Naive B cell (primary cell): ENCODE measurements at places on chromosomes 3 and 15.

DNA sequence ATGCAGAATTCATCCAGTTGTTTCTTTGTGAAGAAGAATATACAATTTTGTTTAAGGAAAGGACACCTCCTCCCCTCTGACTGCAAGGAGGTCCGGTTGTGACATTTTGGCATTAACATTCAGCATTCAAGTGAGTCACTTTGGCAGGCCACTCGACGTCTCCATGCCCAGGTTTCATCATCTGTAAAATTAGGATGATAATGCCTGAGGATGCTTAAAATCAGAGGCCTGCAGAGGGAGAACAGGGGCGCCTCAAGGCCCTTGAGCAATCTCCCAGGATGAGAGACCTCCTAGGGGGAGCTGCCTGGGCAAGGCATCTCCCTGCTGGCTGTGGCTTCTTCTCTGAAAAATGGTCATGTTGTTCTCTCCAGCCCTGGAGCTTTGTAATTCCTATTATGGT lies 236.0 kb downstream of the CACNA2D3 start:
- DNase-seq, result no peak

DNA sequence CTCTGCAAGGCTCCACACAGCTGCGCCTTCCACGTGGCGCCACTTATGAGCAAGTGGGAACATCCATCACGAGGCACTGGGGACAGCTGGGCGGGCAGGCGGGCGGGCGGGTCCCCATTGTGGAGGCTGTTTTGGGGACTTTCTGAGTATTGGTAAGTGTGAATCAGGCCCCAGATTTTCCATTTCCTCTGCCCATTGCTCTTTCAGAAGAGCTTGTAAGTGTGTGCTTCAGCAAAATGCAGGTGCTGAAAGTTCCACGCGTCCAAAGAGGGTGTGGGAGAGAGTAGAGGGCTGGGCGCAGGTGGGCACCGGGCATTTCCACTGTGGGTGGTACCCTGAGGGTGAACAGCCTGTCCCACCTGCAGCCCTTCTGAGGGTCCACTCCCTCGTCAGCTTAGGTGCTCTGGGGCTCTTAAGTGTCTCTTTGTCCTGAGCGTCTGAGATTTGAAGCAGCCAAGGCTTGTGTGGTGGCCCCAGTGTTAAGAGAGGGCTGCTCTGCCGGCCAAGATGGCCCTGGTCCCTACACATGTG lies 177.1 kb downstream of the RPLP1 start:
- no peak for DNase-seq

DNA sequence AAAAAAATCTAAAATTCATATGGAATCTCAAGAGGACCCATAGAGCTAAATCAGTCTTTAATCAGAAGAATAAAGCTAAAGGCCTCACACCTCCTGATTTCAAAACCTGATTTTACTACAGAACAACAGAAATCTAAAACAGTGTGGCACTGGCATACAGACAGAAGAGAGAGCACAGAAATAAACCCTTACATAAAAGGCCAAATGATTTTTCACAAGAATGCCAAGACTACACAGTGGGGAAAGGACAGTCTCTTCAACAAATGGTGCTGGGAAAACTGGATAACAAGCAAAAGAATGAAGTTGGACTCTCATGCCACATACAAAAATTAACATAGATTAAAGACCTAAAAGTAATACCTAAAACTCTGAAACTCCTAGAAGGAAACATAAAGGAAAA lies 10.1 kb downstream of the TOP2B start:
- no peak for DNase-seq

- DNase-seq, result no peak
Observed at GRCh38 chr3:30324587-30324986, 281.8 kb upstream of the TGFBR2 start.

DNA sequence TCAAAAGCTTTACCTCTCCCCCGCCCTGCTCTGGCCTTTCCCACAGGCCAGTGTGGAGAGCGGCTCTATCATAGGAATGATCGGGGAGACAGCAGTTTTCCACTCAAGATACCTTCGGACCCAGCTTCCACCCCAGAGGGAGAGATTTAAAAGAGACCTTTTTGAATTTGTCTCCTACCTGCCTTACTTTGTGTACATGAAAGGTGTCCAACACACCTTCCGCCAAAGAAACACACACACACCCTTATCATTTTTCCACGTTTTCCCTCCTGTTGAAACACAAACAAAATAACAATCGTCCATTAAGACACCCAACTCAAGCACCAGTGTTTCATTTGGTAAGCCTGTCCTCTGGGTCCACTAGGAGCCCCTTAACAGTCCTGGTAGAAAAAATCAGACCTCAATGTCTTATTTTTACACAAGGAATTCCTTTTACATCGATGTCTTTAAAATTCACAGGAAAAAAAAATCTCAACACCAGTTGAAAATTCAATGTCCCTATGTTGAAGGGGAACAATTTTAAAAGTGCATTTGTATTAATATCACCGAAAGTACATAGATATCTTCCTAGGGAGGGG lies 4.0 kb downstream of the HES1 start:
- no peak for DNase-seq

DNA sequence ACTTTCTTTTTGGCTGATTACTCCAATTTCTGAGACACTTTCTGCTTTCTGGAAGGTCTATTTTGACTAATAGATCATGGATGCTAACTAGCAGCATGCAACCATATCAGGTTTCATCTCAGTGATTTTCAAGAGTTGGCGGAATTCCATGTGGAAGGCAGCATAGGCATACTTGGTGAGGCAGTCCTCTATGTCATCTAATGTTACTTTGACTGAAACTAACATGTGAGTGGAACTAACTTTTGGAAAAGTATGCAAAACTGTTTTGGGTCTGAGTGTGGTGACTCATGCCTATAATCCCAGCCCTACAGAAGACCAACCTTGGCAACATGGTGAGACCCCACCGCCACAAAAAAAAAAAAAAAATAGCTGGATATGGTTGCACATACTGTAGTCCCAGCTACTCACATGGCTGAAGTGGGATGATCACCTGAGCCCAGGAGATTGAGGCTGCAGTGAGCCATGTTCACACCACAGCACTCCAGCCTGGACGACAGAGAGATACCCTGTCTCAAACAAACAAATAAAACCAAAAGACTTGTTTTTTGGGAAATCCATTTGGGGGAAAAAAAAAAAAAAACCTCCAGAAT lies 1033.7 kb downstream of the ROBO1 start:
- DNase-seq, result no peak

DNA sequence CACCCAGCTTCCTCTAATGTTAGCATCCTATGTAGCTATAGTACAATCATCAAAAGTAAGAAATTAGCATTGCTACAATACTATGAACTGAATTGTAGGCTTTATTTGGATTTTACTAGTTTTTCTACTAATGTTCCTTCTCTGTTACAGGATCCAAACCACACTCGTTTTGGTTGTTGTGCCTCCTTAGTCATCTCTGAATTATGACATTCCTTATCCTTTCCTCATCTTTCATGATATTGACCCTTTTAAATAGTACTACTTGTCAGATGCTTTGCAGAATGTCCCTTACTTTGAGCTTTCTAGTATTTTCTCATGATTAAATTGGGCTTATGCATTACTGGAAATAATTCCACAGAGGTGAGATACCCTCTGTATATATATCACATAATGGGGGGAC lies 265.4 kb downstream of the VPS13C start:
- no peak for DNase-seq

- no peak for DNase-seq
Observed at GRCh38 chr3:152235709-152236298, 32.9 kb upstream of the MBNL1 start.

- no peak for DNase-seq
Observed at GRCh38 chr3:192130534-192131132, 596.7 kb downstream of the FGF12 start.

GRCh38 chr15:60781211-60781713 lies 302.3 kb upstream of the ICE2 start:
- no peak for DNase-seq

- no peak for DNase-seq
Observed at GRCh38 chr3:117735481-117736101, 1026.0 kb downstream of the TUSC7 start.

- DNase-seq, result no peak
Observed at GRCh38 chr3:157130467-157131251, 29.3 kb downstream of the CCNL1 start.

- DNase-seq, result no peak
Observed at GRCh38 chr3:195282961-195283360, 12.0 kb upstream of the XXYLT1 start.

GRCh38 chr3:194988495-194989165 lies 282.3 kb downstream of the XXYLT1 start:
- DNase-seq, result no peak

DNA sequence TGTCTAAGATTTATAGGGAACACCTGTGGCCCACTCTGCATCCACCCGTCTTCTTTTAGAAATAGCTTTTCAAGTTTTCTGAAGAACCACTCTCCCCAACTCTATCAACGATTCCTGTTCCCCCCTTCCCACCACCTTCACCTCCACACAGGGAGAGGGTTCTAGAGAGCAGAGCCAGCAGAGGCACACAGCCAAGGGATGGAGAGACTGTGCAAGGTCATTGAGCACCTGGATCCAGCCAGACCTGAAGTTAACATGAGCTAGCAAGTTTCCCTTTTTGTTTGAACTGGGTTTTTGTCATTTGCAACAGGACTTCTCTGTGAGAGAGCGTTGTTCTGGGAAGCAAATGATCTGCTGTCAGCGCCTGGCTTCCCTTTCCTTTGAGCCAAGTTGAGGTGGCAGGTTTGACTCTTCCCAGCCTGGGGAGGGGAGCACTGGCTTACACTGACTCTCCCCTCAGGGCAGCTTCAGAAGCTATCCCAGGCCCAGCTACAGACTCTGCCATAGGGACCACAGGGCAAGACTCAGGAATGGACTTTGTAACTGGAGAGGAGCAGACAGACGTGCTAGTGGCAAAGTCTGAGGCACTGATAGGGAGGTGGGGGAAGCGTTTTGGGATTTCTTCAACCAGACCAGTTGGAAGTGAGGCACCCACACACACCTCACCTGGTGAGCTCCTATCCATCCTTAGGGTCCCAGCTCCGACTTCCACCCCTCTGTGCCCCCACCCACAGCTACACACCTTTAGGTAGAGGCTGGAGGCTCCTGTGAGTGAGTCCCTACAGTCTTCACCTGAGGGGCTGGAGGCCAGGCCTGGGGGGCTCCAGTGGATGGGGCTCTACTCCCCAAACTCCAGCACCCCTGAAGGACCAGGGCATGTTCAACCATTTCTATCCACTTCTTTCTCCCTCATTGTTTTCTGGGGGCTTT lies 19.4 kb upstream of the PLXNA1 start:
- DNase-seq, result no peak

DNA sequence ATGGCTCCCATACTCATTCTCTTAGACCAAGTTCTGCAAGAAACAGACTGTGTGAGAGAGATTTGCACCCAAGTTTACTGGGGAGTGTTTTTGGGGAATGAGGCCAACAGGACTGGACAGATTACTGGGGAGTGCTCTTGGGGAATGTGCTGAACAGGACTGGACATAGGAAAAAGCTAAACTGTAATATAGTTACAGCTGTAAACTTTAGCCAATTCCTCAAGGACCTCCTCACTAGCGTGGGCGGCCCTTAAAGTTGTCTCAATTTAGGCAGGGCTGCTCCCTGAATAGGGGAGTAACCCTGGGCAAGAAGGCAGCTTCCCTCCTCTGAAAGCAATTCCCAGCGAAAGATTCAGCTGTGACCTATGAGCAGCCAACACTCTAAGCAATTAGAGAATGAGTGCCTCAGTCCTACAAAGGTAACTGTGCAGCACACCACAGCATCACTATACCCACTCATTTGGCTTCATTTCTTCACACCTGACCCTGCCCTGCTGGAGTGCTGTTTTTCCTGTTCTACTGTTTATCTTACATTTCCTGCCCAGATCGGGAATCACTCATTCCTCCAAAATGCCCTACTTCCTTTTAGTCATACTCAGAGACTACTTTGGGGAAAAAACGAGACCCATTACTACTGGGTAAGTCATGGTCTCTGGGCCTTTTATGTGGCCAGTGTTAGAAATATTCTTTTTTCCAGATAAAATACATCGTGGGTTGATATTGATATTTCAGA lies 41.3 kb upstream of the TRIM42 start:
- no peak for DNase-seq
